ENCODE measurements at places on chromosomes 6 and 20.

DNA sequence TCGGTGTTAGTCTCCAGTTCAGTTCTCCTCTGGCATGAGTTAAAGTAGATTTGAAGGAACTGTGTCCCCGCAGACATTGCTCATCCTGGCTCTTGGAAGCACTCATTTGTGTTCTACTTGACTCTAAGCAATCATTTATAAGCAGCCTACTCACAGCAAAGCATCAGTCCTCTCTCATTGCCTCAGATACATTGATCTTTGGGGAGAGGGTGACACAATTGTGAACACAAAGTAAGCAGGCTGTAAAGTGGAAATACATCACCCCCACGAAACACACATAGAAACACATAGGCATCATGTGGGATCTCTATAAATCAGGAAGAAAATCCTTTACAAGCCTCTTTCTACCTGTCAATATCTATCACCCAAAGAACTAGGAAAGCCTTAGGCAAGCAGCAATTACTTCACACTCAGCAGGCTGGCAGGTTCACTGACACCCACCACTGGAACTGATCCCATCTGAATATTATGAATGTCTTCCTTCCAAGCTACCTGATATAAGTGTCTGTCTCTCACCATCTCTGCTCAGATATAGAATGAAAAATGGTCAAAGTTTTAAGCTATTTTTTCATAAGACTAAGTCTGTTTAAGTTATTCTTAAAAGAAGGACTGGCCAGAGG is 675.8 kb downstream of the HACE1 start:
- DNase-seq: no peak

DNA sequence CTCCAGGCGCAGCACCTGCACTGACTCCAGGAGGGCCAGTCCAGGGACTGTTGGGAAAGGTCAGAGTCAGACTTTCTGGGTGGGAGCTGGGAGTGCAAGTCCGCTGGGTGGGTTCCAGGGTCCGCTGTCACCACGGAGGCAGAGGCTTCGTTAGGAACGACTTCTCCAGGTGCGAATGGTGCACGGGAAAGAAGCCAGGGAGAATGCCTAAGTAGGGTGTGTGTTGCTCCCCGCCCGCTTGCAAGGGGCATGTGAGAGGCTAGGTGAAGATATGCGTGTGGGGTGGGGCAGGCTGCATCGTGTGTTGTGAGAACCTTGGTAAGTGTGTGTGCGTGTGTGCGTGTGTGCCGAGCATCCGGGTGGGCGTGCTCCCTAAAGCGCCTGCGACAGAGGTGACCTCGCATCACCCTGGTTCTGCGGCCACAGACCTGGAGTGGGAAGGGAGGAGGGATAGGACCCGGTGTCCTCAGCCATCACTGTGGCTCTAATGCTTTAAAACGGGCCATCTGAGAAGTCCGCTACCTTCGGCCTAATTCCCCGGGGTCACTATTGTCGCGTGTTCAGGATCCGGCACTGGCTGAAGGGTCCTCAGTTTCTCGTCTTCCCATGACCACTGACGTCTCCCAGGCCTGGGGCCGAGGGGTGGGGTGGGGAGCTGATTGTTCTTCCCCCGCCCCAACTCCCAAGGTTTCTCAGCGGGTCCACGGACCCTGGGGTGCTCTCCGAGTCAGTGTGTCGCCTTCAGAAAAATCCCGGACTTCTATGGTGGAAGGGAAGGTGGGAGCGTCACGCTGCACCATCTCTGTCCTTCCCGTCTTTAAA is 6.1 kb downstream of the SLC32A1 start:
- DNase-seq: peak; percentile 69

DNA sequence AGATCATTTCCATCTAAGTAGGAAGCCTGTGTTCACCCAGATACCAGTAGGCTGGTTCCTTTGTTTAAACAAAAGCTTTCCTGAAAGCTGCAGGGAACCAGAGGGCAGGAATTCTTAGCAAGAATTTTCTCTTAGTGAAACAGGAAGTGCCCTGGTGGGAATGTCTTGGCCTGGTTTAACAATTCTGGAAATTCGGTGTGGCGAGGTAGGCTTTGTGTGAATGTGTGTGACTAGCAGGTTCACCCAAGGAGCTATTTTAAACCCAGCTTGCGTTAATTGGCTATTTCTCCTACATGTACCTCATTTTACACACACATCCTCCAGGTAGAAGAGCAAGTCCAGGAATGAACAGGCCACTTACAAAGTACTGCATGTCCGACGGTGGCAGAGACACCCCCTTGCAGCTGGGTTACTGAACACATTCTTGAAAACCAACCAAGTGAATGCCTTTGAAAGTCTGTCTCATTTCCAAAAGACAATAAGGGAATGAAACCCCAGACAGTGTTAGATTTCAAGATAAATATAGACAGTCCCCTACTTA is 64.6 kb downstream of the GFOD1 start:
- no peak for DNase-seq

- no peak for DNase-seq
Observed at GRCh38 chr6:15870333-15871043, 207.7 kb upstream of the DTNBP1 start.

DNA sequence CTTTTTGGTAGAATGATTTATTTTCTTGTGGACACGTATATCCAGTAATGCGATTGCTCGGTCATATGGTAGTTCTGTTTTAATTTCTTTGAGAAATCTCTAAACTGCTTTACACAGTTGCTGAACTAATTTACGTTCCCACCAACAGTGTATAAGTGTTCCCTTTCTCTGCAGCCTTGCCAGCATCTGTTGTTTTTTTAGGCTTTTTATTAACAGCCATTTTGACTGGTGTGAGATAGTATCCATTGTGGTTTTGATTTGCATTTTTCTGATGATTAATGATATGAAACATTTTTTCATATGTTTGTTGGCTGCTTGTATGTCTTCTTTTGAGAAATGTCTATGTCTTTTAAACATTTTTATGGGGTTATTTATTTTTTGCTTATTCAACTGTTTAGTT is 196.7 kb downstream of the MOXD1 start:
- no peak for DNase-seq

All from mesenteric fat pad (tissue), 1 donor.